ENCODE measurements at places on chromosomes 7 and 10. TPM values are rescaled to one million over a fixed set of nuclear protein-coding genes. Genes with fewer than 3 reads are reported as not detected.

GRCh38 chr10:86851328-86852207 lies 95.1 kb downstream of the BMPR1A start:
- DNase-seq, result no peak

GRCh38 chr10:126564326-126564888 lies 106.1 kb downstream of the C10orf90 start:
- no peak for DNase-seq

GRCh38 chr10:102935939-102936605 lies 18.0 kb downstream of the CNNM2 start:
- DNase-seq, result no peak

GRCh38 chr7:92961961-92962360 lies 125.6 kb upstream of the CDK6 start:
- no peak for DNase-seq

Gene MYOZ1
- total RNA-seq, result 0.33 TPM
